ENCODE measurements at places on chromosomes 6 and 20.
A peak's percentile ranks its signal among the peaks of the same experiment; 100 is the strongest.

- DNase-seq = no peak
These were observed 157.5 kb downstream of the SMOC2 start for GRCh38 chr6:168598251-168599117.

DNA sequence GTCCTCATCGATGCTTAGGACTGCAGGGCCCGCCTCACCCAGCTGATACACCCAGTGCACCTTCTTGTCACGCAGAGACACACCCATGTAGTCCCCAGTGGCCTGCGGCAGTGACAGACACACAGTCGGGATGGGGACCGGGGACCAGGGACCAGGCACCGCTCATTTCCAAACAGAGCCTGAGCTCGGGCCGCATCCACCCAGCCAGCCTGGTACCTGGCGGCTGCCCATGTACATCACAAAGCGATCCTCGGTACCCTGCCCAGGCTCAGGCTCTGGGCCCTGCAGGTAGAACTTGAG, 11.5 kb downstream of the ADRM1 start:
- DNase-seq = no peak

- no peak for DNase-seq
These were observed 87.8 kb upstream of the ARMC2 start for GRCh38 chr6:108760126-108761050.

- DNase-seq = no peak
These were observed 17.2 kb upstream of the HCK start for GRCh38 chr20:32034581-32035425.

GRCh38 chr6:57147955-57148858, 23.9 kb upstream of the BAG2 start:
- no peak for DNase-seq

- DNase-seq = no peak
These were observed 7.6 kb downstream of the PRND start for GRCh38 chr20:4729265-4729664.

GRCh38 chr6:41427642-41428335, 92.4 kb downstream of the NCR2 start:
- DNase-seq = no peak

GRCh38 chr6:13431861-13432465, 55.4 kb downstream of the GFOD1 start:
- no peak for DNase-seq

- no peak for DNase-seq
These were observed 194.1 kb downstream of the OGFRL1 start for GRCh38 chr6:71482742-71483141.

- no peak for DNase-seq
These were observed 270.3 kb upstream of the ECI2 start for GRCh38 chr6:4405621-4406212.

- DNase-seq = peak; percentile 77
These were observed 424 bp upstream of the KIF13A start for GRCh38 chr6:17987697-17988421.

GRCh38 chr6:117829594-117830319, 77.3 kb upstream of the SLC35F1 start:
- peak; percentile 14 for DNase-seq

- no peak for DNase-seq
These were observed 17.3 kb upstream of the THBD start for GRCh38 chr20:23066772-23067171.

DNA sequence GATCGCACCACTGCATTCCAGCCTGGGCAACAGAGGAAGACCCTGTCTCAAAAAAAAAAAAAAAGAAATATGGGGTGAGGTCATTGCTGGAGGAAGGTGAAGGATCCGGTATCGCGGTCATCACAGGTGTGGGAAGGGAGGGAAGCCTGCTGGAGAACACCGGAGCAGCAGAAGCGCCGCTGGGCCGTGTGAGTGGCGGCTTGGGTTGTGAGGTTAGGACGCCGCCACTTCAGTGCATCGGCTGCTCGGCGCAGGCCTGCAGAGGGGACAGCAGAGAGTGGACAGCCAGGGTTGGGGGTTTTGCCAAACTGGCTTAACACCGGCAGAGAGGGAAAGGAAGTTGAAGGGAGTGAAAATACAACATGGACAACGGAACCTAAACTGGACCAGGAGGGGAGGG, 5.4 kb downstream of the TLDC2 start:
- no peak for DNase-seq

DNA sequence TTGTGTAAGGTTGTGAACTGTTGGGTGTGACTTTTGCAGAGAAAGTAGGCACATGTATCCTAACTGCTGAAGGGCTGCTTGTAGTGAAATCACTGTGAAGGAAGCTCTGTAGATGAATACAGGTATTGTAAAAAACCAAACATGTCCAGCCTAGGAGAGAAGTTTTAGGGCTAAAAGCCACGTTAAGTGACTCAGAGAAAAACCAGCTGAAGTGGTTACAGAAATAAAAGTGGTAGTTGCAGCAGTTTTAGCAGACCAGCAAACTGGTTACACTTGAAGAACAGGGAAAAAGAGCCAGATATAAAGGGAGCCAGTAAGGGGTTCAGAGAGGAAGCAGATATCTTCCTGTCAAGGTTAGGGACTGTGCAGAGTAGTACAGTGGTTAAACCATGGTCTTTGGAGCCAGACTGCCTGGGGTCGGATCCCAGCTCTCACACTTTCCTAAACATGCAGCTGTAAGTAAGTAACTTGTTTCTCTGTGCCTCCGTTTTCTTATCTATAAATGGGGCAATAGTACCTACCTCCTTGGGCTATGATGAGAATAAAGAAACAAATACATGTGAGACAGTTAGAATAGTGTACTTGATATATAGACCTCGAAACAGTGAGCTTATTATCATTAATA, 33.8 kb upstream of the RNF8 start:
- DNase-seq = no peak

GRCh38 chr6:13302291-13302690, 26.0 kb downstream of the TBC1D7 start:
- no peak for DNase-seq

DNA sequence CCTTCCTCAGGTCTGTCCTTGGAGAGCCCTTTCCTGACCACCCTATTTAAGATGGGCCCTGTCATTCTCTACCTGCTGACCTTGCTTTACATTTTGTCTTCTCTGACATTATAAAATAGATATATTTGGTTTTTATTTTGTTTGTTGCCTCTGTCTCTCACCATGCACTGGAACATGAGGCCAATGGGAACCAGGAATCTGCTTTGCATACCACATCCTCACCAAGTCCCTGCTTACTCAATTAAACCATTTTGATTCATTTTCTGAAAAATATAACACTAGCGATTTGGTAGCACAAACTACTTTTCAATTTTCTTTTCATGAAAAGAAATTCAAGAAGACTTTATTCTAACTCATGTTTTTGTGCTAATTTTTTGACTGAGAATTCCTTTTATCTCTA, 32.8 kb upstream of the POPDC3 start:
- DNase-seq = no peak

- DNase-seq = no peak
These were observed 60.7 kb downstream of the MRPL14 start for GRCh38 chr6:44066394-44067172.

GRCh38 chr6:30511169-30511546, 21.8 kb downstream of the HLA-E start:
- DNase-seq = no peak

DNA sequence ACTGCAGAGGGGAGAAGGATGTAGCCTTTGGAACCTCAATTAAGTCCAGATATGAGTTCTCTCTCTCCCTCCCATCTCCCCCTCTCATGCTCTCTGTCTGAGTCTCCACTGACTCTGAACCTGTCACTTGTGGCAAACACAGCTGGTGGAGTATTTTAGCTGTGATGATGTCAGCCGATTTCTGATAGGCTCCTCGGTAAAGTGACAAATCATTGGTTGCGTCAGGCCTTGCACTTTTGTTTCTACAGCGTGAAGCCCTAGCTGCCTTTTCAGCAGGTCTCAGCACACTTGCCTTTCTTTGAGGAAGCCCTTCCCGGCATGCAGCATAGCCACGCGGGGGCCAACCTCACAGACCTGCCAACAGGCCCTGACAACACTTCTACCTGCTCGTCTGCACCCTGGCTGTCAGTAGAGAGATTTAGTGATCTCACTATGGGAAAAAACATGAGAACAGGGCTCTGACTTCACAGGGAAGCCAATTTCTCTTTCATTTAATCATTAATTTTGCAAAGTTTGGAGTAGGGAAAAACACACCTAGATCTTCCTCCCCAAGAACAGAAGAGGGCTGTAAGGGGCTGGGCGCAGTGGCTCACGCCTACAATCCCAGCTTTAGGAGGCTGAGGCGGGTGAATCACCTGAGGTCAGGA, 84.4 kb downstream of the GMPR start:
- DNase-seq = peak; percentile 78

GRCh38 chr20:36370991-36371790, 65.1 kb downstream of the DLGAP4 start:
- DNase-seq = no peak

- no peak for DNase-seq
These were observed 183.4 kb downstream of the ADGRG6 start for GRCh38 chr6:142485256-142485655.

GRCh38 chr6:90197854-90198496, 98.7 kb downstream of the BACH2 start:
- DNase-seq = no peak

GRCh38 chr6:44925100-44925739, 402.9 kb upstream of the RUNX2 start:
- peak; percentile 63 for DNase-seq

DNA sequence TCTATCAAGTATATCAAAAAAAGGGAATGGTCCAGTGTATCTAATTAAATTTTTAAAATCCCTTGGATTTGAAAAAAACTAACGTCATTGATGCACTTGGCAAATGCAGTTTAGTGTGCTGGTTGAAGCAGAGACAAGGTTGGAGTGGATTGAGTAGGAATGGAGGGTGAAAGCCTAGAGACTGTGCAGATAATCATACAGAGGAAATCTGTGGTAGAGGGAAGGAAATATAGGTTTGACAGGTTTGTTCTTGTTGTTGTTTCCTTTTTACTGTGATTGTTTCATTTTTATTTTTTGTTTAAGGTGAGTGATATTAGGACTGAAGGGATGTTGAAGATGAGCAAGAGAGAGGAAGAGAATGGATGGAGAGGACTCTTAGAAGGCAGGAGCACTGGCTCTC, 29.0 kb upstream of the L3MBTL3 start:
- DNase-seq = no peak

DNA sequence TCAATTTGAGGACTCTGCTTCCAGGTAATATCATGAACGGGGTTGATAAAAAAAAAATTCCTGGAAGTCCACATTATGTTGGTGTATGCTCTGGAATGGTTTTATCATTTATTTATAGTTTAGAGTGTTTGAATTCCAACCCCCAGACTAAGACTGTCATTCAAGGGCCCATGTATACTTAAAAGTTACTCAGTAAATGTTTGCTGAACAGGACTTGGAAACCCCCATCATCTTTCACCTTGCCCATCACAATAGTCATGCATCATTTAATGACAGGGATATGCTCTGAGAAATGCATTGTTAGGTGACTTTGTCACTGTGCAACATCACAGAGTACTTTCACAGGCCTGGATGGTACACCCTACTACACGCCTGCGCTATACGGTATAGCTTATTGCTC, 104.8 kb downstream of the ATXN1 start:
- no peak for DNase-seq

GRCh38 chr6:145629478-145629877, 105.8 kb downstream of the EPM2A start:
- DNase-seq = no peak

DNA sequence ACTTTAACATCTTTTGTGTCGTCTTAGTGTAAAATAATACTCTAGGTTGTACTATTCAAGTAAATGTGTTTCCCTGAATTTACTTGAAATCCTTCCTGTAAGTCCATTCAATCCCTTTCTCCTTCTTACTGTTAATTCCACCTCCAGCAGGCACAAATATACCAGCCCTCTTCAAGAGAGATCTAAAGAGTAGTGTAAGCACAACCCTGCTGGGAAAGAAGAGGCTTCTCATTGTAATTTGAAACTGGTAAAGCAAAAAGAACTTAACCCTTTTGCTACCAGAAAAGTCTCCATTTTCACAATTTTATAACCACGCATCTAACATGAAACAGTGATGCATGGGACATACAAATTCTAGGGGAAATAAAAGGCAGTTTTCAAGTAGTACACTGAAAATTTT, at the start of gene BMP5:
BMP5 (minus strand) TSS at position 191 of the 400 bp plus-strand sequence. CDS start 725 bp downstream, outside the sequence.
- DNase-seq = no peak

- no peak for DNase-seq
These were observed 649.4 kb downstream of the HDGFL1 start for GRCh38 chr6:23218751-23219150.

- no peak for DNase-seq
These were observed 24.6 kb upstream of the HTR1B start for GRCh38 chr6:77487808-77488425.

DNA sequence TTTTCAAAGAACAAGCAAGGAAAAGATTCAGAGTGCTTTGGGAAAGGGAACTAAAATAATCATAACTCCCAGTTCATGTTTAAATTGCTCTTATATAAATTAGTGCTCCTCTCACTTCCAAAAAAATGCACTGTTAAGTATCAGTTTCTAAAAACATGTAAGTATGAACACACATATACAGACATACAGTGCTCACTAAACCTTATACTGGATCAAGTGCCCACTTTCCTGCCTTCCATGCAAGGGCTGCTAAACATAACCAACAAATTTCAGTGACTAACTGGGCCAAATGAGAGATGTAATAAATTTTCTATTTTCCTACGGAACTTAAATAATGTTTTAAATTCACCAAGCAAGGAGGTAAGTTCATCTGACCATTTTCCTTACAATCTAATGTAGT, 6.4 kb downstream of the TFAP2A start:
- DNase-seq = no peak

DNA sequence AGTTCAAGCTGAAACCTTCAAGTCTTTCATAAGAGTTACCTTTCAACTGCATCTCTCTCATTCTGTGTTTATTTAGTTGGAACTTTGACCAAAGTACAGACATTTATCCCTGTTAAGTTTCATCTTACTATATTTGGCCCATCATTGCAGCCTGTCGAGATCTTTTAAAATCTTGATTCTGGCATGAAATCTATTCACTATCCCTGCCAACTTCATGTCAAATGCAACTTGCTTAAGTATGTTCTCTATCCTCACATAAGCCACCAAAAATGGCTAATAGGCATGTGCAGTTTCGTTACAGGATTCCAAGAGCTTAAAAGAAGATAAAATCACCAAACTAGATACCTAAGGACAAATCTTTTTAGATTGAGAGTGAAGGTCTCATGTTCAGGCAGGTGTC, 117.5 kb upstream of the KCNQ5 start:
- DNase-seq = no peak

DNA sequence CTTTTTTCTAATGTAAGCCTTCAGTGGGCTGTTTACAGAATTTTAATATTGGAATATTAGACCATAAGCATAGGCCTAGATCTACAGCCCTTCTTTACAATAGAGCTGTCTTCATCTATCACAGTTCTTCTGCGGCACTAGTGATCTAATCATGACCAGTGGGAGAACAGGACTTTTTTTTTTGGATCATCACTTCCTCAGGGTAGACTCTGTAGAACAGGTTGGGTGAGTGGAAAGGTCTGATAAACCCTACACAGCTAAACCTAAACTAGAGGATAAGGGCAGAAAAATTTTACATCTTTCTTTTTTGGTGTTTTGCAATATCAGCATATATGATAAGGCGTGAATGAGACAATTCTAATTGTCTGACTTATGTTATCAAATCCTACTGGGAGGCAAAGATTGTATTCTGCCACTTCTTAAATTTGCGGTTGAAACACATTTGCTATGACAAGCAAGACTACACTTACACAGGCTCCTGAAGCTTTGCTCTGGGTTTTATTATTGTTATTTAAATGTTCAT, 52.2 kb downstream of the GOPC start:
- no peak for DNase-seq

All from K562 (cell line).